CD4-positive, alpha-beta T cell treated with Interleukin-21 for 1 hour (primary cell): ENCODE measurements at places on chromosomes 16 and 17.

DNA sequence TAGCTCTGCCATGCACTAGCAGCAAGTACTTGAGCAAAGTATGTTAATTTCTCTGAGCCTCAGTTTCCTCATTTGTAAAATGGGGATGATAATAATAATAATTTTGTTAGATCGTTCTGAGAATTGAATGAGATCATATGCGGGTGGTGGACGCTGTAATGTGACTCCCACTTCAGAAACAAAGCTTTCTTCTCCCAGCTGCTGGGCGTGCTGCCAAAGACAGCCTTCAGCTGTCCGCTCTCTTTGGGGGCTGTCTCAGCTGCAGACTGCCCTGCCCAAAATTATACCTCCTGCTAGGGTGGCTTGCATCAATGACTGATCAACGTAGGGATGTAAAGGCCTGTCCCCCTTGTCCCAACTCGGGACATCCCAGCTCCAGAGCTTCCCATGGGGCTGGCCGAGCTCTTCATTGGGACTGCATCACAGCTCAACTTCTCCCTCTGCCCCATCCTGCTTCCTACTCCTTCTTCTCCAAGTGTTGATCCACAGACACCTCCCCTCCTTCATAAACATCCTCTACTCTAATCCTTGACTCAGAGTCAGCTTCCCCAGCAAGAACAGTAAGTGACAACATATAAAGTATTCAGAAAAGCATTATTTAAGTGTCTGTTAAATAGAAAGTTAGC is 30.7 kb upstream of the CDH5 start:
- DNase-seq, result no peak

DNA sequence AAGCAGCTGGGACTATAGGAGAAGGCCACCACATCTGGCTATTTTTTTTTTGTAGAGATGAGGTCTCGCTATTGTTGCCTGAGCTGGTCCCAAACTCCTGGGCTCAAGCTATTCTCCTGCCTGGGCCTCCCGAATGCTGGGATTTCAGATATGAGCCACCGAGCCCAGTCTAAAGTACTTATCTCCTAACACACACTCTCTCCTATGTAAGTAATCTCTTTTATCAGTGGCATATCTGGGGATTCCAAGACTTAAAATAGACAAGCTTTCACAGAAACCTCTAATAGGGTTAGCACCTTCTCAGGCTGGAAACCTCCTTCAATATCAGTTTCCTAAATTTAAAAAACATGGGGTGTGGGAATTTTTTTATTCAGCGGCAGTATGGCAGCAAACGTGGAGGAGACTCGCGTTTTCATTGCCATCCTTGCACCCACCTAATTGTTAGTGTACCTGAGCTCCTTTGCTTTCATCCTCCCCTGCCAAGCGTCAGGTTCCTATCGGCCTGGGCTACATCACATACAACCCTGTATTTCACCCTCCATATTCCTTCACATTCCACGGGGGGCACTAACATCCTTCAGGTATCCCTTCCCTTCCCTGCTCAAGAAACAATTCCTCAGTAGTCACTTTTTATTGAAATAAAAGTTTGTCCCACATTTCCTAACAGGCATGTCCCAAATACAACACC is 1.1 kb downstream of the EZH1 start:
- DNase-seq, result no peak

- DNase-seq, result no peak
Measured at GRCh38 chr17:37450112-37450511, 39.6 kb upstream of the DUSP14 start.

DNA sequence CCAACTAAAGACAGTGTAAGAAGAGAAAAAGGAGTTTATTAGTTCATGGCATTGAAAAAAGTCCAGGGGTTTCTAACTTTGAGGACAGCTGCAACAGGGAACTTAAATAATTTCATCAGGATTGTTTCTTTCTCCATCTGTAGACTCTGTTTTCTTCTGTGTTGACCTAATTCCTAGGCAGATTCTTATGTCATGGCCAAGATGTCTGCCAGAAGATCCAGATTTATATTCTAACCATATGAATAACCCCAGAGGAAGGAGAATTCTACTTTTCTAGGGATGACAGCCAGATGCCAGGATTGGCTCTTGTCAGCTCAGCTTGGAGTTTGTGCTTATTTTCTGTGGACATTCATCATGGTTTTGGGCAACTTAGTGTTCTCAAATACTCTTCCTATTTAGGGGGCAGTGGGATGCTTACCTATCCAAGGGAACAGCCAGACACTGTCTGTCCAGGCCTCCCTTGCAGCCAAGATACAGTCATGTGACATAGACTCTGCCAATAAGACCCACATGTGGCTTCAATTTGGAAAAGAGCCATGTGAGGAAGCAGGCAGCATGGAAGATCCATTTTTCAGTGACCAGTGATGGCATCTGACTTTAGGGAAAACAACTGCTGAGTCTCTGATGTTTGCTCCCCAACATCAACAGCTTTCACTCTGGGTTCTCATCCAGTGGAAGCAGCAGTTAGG is 18.2 kb downstream of the PCTP start:
- DNase-seq, result no peak

DNA sequence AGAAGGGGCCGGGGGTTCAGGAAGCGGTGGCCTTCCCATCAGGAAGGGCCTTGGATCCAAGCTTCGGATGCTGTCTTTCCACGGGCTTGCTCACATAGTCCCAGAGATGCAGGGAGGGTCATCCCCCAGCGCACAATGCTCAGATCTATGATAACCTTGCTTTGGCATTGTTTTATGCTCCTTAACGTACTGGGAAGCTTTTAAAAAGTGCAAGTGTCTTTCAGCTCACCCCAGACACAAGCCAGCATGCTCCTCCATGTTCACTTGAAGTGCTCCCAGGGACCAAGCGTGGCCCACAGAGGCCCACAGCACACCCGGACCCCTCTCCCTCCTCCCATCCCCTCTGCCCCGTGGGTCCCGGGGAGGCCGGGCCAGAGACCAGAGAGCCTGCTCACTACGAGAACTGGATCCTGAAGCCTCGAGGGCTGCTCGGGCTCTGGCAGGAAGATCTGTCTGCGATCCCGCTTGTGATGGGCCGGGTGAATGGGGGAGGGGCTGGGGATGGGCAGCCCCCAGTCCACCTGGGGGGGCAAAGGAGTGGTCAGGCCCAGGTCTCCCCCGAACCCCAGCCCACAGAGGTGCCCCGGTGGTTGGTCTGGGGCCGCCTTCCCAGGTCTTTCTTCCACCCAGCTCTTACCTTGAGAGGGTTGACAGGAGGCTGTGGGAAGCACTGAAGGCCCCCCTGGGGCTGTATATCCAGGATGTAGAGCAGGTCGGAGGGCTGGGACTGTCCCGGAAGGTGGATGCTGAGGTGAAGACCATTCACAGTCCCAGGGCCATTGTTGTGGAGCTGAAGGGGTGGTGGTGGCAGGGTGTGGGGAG is 11.8 kb upstream of the FAM171A2 start:
- no peak for DNase-seq

DNA sequence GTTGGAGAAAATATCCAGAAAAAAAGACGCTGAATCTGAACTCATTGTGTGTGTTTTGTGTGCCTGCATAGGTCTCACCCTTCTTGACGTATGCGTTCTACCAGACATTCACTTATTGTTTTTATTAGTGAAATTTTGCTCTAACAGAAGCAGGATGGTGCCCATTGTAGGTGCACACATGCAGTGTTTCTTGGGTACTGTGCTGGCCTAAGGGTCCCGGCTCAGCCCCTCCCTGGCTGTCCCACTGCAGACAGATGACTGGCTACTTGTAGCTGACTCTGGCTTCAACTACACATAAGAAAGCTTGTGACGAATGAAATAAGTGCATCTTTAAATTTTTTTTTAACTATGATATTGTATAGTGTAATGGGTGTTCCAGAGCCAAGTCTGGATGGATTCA is 227.0 kb downstream of the CBLN1 start:
- no peak for DNase-seq

- DNase-seq, result no peak
Measured at GRCh38 chr17:42182927-42183734, 2.1 kb downstream of the HCRT start.

GRCh38 chr16:66924527-66925321 is 611 bp downstream of the RRAD start:
- DNase-seq, result peak; percentile 32

DNA sequence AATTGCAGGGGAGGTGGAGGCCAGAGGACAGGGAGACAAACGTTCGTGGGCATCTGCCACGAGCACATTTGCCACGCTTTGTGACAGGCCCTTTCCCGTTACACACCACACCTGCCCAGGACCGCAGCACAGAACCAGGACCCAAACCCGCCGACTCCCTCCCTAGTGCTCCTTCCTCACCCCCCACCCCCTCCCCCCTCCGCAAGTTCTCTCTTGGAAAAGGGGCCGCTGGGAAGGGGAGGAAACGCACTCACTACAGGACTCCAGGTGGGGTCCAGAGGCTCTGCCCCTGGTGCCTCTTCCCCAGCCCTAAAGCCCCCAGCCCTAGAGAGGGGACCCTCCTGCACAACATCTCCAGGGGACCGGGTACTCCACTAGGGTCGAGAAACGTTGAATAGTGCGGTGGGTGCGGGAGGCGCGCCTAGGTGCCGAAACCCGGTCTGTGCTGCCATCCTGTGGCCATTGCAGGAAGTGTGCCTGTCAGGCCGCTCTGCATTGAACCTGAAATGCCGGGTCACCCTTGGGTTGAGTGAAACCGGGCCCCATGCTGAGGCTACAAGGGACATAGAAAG is 21.9 kb upstream of the EIF1 start:
- peak; percentile 90 for DNase-seq

- no peak for DNase-seq
Measured at GRCh38 chr17:17876959-17877528, 40.3 kb upstream of the SREBF1 start.

GRCh38 chr16:85780281-85780680 is 19.1 kb downstream of the EMC8 start:
- DNase-seq, result no peak

DNA sequence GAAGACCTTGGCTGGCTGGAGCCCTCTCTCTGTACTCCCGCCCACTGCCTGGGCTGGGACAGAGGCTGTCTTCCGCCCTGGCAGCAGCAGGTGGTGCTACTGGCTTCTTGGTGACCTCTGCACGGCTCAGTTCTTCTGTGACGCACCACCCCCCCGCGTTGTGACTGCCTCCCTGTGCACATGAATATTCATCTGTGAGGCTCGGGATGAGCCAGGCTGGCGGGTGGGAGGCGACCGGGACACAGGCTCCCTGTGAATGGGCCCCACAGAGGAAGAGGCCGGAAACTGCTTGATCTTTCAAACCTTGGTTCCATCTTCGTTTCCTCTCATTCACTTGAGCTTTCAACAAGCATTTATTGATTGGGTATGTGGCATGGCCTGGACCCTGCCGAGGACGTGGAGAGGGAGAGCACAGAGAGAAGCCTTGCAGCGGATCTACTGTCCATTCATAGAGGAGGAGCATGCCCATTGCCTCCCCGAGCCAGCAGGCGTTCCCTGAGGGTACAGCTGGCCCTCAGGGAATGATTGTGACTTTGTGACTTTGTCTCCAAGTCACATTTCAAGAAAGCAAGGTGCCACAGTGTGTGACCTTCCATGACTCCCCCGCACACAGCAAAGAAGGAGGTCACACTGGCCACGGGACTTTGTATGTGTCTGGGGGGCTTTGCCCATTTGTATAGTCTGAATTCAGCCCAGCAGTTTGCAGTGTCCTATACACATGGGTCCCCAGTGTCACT is 45.0 kb downstream of the B9D1 start:
- DNase-seq, result no peak

DNA sequence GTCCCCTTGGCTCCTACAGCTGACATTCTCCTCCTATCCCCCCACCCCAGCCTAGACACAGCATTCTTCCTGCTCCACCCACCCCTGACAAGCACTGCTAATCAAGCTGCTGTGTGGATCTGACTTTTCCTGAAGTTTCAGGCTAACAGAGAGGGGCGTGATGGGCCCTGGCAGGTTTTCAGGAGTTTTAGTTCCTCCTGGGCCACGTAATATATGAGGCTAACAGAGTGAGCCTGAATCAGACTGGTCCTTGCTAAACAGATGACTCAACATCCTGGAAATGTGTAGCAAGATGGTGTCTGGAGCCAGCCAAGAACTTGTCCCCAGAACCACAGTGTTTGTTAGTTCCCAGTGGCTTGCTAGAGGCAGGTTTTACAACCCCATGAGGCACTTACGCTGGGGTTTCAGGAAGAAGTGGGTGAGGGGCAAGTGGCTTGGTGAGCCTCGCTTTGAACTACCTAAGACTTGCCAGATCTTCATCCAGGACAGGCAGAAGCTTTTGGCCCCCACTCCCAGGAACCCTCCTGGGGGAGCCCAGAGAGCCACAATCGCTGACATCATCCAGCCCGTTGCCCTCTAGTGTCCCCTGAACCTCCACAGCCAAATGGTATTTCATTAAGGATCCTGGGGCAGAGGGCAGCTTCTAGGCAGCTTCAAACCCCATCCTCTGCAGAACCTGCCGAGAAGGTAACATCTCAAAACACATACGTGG is 15.9 kb downstream of the TMEM92 start:
- DNase-seq, result peak; percentile 7

DNA sequence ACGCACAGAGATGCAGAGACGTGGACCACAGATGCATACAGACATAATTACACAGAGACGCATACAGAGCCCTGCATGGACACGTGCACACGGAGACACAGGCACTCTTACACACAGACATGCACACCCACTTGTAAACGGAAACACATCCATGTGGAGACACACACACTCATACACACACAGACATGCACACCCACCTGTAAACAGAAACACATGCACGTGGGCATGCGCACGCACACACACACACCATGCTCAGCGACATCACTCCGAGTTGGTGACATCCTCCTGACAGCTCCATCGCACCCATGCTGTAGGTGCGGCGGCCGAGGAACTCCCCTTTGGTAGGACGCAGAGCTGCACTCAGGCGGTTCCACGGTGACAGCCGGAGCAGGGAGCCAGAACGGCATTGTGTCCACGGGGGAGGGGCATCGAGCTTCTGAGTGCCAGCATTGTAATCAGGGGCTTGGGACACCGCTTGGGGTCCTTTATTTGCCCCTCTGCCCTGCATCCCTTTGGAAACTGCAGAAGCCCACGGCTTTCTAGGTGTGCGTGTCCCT is 233.5 kb downstream of the RBFOX3 start:
- no peak for DNase-seq

DNA sequence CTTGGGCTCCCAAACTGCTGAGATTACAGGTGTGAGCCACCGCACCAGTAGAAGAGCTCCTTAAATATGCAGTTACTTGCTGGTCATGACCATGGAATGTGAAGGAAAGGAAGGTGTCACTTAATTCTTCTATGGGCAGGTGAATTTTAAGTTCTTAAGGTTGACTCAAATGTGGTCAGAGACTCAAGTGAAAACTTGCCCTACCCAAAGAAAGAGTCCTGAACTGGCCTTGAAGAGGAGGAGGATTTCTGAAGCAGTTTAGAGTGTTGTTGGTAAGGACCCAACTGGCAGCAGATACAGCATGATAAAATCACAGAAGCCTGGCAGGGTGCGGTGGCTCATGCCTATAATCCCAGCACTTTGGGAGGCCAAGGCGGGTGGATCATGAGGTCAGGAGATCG is 29.4 kb downstream of the CHD9 start:
- DNase-seq, result no peak
